IMR-90 (cell line): ENCODE measurements at places on chromosomes 2 and 18.

DNA sequence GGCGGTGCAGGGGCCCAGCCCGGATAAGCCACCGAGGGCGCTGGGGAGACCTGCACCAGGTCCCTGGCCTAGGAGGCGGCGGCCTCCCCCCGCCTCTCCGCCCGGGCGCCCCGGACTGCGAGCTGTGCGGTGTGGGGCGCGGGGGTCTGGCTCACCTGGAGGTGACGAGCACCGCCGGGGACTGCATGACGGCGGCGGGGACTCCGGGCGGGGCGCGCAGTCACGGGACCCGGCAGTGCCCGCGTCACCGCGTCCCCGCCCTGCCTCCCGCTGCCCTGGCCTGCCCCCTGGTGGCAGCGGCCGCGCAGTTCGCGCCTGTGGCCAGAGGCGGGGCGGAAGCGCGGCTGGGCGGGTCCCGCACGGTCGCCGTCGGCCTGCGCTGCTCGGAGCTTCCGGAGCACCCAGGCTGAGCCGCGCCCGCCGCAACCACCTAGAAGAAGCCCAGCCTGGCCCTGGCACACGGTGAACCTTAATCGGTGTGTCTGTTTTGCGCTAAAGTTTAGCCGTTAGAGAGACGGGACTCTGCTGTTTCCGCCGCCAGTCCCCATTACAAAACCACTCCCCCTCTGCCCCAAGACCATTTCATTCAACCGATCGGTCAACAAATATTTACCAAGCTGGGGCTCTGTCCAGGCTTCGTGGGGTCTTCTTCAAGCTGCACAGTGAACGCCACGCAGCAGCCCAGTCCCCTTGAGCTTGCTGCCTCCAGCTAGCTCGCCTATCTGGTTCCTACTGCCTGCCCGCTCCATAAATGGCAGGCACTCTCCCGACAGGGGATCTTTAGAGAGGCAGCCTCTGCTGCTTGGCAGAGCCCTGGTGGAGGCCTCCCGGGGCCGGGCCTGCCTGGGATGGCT lies at the start of gene HS1BP3:
Gene HS1BP3 (minus strand): TSS at position 222 of the 854 bp plus-strand sequence. CDS start 35 bp downstream, at position 187.
- DNase-seq, result peak; percentile 65

- DNase-seq, result peak; percentile 14
Observed at GRCh38 chr2:221455214-221455613, 116.9 kb downstream of the EPHA4 start.

DNA sequence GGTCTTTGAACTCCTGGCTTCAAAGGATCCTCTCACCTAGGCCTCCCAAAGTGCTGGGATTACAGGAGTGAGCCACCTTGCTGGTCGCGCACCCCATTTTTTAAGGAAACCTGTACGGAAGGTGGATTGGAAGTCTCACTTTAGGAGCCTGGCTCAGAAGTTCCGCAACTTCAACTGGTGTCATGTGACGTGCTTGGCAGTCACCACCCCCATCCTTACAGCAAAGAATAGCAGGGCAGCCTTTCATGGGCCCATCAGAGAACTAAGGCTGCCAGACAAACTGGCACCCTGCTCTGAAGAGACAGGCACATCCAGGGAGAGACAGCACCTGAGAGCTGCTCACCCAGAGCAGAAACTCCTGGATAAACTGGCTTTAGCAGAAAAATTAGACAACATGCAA lies 3.3 kb upstream of the SLC66A2 start:
- no peak for DNase-seq

DNA sequence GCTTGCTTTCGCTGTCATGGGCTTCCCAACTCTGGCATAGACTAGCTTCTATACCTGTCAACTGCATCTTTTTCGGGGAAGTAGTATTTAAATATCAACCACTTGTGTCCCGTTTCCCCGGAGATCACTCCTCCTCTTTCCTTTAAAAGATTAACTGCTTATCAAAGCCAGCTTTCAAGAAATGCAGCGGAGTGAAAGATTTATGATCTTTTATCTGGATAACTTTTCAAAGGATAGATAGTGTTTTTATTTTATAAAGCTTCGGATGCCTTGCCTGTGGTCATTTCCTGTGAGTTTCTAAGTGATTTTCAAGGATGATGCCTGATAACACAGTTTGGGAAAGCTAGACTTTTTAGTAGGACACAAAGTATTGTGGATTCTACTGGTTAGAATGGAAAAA lies 2.9 kb upstream of the IGFBP5 start:
- DNase-seq, result no peak

DNA sequence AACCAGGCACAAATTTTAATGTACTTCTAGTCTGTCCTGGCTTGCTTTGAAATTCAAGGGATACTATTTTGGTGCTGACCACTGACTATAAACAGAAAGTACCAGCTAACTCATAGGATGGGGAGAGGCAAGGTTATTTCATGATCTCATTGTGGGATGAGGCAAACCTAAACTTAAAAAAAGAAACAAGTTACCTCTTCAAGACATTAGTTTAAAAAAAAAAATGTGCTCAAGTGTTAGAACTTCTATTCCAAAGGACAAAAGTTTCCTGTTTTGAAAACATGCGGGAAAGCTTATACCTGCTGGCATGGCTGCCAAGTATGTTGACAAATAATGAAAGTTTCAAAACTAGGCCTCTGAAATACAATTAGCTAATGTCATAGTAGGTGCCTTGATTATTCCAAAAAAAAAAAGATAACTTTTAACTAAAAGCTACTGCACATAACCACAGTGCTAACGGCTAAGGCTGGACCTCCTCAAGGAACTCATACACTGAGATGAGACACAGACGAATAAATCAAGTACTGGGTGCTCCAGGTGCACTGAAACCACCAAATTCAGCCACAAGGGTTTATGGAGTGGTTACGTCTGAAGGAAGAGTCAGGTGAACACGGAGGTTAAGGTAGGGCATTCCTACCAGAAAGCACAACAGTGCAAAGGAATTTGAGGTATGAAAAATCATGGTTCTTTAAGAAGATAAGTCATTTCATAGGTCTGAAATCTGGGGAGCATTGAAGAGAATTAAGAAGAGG lies 38.1 kb downstream of the TMEM131 start:
- peak; percentile 57 for DNase-seq

- peak; percentile 41 for DNase-seq
Observed at GRCh38 chr2:174449033-174449432, 37.8 kb downstream of the GPR155 start.

DNA sequence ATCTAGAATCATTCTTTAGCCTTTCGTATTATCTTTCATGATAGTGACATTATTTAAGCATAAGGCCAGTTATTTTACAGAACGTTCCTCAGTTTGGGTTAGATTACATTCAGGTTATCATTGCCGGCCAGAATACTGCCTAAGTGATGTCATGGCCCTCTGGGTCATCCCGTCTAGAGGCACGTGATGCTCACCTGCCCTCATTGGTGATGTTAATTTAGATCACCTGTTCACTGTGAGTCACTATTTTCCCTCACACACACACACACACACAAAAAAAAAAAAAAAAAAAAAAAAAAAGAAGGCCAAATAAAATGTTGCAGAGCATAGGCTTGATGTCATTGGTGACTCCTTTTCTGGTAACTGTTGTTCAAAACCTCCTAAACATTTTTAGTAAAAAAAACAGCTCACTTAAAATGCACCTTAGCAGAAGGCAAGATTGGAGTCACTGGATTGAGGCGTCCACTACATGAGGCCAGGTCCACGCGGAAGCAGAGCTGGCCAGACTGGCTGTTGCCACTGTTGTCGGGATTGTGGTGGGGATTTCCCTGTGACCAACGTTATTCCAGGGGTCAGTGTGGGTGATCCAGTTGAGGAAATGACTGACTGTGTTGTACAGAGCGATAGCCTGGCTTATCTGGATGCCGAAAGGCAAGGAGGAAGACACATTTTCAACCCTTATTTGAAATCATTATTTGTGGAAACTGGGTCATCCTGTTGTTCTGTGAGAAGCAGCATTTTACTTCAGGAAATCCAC lies 52.1 kb upstream of the CNGA3 start:
- no peak for DNase-seq

GRCh38 chr18:58896734-58897508 lies 32.2 kb downstream of the ZNF532 start:
- DNase-seq, result no peak

GRCh38 chr2:241609859-241610793 lies 26.8 kb downstream of the THAP4 start:
- peak; percentile 62 for DNase-seq

- no peak for DNase-seq
Observed at GRCh38 chr18:48975120-48975816, 24.5 kb upstream of the SMAD7 start.

GRCh38 chr2:97970293-97971060 lies 25.3 kb downstream of the TMEM131 start:
- DNase-seq, result no peak

- no peak for DNase-seq
Observed at GRCh38 chr2:189367343-189367742, 73.9 kb upstream of the WDR75 start.
